Karpas-422 (cell line): ENCODE measurements at places on chromosomes 16 and 17.
A peak's percentile ranks its signal among the peaks of the same experiment; 100 is the strongest.

DNA sequence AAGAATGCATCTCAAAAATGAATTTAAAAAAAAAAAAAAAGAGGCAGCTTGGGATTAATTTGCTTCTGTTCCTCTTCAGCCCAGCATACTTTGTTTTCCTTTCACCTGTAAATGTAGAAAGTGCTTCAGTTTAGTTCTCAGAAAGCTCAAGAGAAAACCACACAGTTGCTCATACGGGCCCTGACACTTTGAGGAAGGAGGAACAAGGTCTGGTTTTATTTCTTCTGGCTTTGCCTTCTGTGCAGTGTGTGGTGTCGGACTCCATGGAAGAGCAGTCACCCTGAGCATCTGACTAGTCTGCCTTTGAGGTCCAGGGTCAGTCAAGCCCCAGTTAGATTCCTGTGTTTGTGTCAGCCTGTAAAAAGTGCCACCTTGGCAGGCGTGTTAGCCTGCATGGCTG, 27.6 kb downstream of the NMT1 start:
- no peak for DNase-seq

DNA sequence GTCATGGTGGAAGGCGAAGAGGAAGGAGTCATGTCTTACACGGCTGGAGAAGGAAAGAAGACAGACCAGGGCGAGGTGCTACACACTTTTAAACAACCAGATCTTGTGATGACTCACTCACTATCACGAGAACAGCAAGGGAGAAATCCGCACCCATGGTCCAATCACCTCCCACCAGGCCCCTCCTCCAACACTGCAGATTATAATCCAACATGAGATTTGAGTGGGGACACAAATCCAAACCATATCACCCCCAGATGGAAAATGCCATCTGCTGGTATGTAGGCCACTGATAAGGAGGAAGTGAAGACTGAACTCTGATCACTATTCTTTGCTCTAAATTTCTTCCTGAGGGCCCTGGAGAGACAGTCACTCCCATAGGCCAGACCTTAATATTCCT, 7.5 kb upstream of the ITGAX start:
- DNase-seq, result no peak

- no peak for DNase-seq
These were observed 2.2 kb upstream of the PELP1 start for GRCh38 chr17:4706121-4706520.

- no peak for DNase-seq
These were observed 25.8 kb downstream of the ENGASE start for GRCh38 chr17:79100405-79100804.

- DNase-seq, result no peak
These were observed 232.7 kb upstream of the CDH5 start for GRCh38 chr16:66133643-66134338.

DNA sequence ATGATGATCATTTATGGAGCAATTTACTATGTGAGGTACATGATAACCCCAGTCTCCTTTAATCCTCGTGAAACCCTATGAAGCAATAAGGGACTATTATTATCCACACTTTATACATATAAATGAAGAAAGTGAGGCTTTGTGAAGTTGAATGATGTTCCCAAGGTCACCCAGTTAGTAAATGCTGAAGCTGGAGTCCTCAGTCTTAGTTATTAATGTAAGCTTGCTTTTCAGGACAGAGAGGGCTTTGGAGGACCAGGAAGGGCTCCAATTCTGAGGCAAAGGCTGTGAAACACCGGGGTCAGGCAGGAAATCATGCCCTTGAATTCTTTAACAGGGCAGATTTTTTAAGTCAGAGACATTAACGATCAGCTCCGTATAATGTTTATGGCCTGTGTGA, 36.8 kb downstream of the KSR1 start:
- no peak for DNase-seq

GRCh38 chr16:77596261-77596660, 126.1 kb upstream of the NUDT7 start:
- no peak for DNase-seq

DNA sequence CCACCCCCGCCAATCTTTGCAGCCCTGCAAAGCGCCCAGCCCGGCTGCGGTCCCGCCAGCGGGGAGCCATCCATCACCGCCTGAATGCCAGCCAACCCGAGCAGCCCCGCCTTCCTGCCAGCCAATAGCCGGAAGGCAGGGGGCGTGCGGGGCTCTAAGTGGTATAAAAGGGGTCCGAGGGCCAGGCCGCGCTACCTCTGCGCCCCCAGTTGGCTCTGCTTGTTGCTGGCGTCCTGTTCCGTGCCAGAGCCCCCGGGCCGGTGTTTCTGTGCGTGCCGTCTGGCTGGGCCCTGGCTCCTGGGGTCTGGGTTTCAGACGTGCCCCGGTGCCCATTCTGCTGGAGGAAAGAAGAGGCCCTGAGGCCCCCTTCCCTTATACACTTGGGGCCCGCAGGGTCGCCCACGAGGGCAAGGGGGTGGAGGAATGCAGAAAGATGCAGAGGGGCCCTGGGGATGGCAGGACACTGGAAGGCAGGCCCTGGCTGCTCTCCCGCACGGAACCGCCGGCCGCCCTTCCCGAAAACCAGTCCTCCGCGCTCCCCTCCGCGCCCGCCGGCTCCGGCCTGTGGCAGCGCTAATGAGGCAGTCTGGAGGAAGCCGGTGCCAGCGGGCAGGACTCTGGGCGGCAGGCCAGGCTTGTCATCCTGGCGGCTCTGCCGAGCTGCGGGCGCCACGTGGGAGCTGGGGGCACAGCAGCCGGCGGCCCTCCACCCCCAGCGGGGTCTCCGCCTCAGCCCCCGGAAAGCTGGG, 14.0 kb downstream of the COPZ2 start:
- peak; percentile 95 for DNase-seq

GRCh38 chr17:33515974-33516373, 222.9 kb upstream of the ASIC2 start:
- no peak for DNase-seq

DNA sequence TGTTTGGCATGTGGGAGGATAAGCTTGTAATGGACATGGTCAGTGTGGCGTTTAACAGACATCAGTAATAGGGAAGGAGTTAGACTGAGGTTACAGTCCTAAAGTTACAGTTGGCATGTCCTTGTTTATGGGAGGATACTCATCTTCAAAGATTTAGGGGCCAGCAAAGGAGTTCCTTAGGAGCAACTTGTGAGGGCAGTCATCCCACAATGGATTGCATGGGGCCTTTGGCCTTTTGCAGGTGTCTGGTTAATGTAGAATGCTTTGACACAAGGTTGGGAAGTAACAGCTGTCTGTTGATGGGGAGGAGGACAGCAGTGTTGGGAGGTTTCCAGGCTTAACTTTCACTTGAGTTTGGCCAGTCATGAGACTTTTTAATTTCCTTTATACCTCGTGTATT, 2.2 kb downstream of the NUBP1 start:
- no peak for DNase-seq

DNA sequence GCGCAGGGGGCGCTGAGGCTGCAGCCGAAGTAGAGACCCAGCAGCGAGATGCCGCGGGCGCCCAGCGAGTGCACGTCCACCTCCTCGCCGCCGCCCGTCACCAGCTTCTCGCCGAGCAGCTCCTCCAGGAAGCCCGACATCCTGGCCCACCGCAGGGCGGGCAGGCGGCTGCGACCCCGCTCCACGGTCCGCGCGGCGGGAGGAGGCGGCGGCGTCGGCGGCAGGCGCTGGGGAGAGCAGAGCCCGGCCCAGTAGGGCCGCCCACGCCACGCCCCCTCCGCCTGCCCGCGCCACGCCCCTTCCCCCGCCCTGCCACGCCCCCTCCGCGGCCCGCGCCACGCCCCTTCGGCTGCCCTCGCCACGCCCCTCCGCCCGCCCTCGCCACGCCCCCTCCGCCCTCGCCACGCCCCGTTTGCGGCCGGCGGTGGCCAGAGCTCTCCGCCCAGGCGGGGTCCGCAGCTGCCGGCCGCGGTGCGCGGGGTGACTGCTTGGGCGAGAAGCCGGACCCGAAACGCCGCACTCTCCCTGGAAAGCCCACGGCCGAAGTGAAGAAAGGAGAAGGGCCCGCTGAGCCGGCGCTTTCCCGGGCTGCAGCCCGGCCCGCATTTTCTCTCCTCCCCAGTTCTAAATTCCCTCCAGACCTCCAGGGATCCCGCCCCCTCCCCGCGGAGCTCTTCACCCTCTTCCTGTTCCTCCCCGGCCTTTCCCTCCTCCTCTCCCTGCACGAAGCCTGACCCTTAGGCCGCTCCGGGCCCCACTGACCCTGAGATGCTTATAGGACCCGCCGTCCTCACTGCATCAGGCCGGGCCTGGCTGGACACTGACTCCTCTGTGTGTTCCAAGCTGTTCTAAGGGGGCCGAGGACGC, at the start of gene NXN:
TSS of gene NXN (minus strand) at position 238 of the 867 bp plus-strand sequence.
- peak; percentile 90 for DNase-seq

- DNase-seq, result no peak
These were observed 10.6 kb upstream of the SUZ12 start for GRCh38 chr17:31926100-31926729.

GRCh38 chr17:48290378-48290777, 139.6 kb downstream of the SKAP1 start:
- DNase-seq, result no peak

DNA sequence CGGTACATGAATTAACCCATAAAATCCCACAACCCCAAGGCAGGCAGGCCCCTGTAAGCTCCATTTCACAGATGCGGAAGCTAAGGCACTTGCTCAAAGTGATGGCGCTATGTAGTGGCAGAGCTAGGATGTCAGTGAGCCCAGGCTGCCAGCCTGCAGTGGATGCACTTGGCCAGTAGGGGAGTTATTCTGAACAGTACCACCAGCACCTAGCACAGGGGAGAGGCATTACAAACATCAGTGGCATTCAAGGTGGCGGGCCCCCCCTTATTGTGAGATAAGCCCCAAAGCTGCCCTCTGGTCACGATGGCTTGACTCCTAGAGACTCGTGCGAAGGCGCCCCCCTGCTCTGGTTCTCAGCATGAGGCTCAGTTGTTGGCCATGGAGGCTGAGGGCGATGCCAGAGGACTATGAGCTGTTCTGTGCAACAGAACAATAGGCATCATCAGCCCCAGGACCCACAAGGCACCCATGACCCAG, 33.8 kb downstream of the GTF3C1 start:
- peak; percentile 87 for DNase-seq

- DNase-seq, result no peak
These were observed 8.1 kb downstream of the CORO7 start for GRCh38 chr16:4408323-4408690.

DNA sequence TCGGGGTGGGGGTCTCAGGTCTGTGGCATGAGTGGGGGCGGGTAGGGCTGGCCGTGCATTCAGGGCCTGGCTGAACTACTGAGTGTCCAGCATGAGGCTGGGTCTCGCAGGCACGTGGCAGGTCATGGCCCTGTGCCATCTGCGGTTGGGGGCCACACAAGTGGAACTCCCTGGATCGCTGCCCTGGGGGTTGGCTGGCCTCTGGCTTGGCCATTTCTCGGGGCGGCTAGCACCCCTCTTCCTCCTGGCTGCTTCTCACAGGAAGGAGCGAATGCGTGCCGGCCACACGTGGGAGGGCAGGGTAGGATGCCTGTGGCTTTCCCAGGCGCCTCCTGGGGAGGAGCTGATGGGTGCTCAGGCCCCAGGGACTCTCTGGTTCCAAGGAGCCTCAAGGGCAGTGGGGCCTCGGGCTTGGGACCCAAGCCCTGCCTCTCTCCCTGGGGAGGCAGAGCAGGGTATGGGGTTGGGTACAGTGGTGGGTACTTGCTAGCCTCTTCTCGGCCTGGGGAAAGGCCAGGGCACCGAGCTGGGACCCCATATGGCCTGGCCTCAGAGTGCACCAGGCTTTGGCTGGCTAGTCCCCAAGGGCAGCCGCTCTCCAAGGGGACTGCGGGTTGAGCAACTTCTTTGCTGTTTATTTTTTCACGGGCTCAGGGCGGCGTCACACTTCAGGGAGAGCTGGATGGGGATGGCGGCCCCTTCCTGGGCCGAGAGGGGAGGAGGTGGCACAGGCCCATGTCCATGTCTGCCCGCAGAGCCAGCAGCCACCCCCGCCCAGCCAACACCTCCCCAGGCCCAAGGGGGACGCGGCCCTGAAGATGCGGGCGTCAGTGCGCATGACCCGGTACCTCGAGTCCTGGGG, 37.5 kb downstream of the ADCY7 start:
- DNase-seq, result no peak
